Central memory CD4-positive, alpha-beta T cell (primary cell): ENCODE measurements at places on chromosomes 13 and 19.

GRCh38 chr19:3766520-3766919, 4.0 kb downstream of the MRPL54 start:
- DNase-seq, result no peak

- no peak for DNase-seq
Observed at GRCh38 chr13:22828081-22828480, 352.7 kb upstream of the SGCG start.

- DNase-seq, result no peak
Observed at GRCh38 chr13:64347664-64348063, 2882.5 kb downstream of the PCDH9 start.

DNA sequence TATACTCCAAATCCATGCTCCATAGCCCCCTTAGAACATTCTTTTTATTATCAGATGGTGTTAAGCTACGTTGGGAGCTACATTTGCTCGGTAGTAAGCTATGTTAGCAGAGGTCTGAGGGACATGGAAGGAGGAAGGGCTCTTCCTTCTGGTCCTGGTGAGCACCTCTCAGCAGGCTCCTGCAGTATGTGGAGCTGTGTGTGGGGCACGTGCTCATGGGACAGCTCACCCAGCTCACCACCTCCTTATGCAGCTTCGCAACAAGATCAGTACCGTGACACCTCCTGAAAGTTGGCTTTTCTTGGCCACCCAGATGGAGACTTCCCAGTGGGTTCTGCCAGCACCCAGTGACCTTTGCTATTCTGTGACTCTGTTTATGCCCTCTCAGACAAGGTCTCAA, 400.5 kb upstream of the SLC10A2 start:
- DNase-seq, result no peak

DNA sequence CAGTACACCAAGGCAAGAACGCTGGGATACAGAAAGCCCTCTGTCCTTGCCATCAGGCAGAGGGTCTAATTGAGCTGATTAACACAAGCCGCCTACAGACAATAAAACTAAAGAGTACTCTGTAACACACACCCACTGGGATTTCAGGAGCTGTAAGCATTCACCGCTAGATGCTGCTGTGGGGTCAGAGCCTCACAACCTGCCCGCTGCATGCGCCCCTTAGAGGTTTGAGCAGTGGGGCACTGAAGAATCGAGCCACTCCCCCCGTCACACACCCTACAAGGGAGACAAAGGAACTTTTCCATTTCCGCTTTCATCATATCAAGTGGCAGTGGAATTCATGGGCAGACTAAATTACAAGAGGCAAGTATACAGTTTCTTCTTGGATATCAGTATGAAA, 1080.6 kb downstream of the PCDH17 start:
- no peak for DNase-seq

DNA sequence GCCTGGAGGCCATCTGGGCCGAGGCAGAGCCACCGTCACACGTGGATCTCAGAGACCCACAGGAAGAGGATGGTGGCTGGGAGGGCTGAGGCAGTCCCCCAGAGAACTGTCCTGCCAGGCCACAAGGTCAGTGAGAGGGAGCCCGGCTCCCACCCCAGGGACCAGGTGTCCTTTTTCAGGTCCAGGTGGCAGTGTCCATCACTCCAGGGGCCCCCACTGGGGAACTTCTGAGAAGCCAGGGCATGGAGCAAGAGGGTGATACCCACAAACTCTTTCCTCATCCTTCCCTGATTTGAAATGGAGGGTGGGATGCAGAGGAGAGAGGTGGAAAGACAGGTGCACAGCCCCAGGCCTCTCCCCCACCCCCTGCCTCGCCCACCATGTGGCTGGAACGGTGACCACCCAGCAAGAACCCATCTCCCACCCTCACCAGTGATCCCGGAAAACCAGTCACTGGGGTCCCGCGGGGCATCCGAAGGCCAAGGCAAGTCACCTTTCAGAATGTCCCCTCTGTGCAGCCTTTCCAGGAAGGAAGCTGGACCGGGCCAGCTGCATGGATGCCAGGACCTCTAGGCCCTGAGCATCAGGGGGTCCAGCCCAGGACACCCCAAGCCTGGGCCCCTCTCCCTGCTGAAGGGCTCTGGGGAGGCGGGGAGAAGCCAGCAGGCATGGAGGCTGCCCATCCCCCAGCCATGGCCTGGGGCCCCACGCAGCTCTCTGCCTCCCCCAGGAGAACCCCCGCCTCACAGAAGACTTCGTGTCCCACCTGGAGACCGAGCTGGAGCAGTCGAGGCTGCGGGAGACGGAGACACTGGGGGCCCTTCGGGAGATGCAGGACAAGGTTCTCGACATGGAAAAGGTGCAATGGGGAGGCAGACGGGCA, 14.1 kb downstream of the PRR36 start:
- no peak for DNase-seq

- peak; percentile 15 for DNase-seq
Observed at GRCh38 chr13:40813667-40814454, 24.4 kb downstream of the SLC25A15 start.

GRCh38 chr13:112907871-112908331, 61.1 kb upstream of the MCF2L start:
- no peak for DNase-seq

DNA sequence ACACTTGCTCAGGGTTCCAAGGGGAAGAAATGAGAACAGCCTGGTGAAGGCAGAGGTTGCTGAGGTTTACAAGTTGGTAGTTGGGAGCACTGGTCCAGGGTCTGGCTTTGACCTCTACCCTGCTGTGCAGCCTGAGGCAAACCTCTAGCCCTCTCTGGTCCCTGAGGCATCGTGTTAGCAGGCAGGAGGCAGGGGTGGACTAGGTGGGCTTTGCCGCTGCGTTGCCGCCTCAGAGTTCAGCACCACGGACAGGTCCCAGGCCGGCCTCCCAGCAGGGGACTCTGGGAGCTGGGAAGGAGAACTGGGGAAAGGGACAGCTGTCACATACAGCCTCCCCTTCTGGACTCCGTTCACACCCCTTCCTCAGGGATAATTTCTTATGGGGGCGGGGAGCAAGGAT, 3.1 kb downstream of the NCAN start:
- no peak for DNase-seq

DNA sequence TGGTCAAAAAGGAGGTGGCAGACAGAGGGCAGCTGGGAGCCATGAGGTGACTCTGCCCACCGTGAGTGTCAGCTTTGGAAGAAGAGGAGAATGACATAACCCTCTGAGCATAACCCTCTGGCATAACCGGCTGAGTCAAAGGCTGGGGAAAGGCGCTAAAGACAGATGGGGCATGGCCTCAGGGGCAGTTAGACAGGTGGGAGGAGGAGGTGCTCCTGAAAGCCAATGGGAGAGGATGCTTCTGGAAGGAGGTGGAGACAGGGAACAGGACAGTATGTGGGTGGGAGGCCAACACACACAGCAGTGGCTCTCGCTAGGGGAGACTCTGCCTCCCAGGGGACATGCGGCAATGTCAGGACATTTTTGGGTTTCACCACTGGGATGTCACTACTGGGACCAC, 17.1 kb downstream of the ELAVL1 start:
- DNase-seq, result no peak

DNA sequence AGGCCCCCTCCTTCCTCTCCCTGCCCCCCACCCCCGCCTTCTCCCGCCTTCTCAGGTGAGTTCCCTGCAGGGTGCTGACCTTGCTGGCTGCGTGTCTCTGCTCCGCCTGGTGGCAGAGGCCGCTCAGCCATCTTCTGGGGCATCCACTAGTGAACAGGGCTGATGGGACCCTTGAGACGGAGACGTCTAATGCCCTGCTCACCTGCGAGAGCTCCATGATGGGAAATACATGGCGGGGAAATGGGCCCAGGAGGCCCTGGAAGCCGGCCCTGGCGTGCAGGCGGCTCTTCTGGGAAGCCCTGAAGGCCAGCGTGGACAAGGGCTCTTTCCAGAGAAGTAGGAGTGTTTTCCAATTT, 15.2 kb upstream of the F7 start:
- no peak for DNase-seq

DNA sequence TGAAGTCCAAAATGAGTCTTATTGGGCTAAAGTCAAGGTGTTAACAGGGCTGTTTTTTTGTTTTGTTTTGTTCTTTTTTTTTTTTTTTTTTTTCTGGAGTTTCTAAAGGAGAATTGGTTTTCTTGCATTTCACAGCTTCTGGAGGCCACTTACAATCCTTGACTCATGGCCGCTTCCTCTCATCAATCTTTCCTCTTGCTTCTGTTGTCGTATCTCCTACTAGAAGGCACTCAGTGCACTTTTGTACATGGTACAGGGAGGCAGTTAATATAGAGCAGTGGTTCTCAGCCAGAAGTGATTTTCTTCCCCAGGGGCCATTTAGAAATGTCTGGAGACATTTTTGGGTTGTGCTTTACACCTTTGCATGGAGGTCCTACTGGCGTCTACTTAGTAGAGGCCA, 546.6 kb downstream of the DCT start:
- DNase-seq, result no peak

DNA sequence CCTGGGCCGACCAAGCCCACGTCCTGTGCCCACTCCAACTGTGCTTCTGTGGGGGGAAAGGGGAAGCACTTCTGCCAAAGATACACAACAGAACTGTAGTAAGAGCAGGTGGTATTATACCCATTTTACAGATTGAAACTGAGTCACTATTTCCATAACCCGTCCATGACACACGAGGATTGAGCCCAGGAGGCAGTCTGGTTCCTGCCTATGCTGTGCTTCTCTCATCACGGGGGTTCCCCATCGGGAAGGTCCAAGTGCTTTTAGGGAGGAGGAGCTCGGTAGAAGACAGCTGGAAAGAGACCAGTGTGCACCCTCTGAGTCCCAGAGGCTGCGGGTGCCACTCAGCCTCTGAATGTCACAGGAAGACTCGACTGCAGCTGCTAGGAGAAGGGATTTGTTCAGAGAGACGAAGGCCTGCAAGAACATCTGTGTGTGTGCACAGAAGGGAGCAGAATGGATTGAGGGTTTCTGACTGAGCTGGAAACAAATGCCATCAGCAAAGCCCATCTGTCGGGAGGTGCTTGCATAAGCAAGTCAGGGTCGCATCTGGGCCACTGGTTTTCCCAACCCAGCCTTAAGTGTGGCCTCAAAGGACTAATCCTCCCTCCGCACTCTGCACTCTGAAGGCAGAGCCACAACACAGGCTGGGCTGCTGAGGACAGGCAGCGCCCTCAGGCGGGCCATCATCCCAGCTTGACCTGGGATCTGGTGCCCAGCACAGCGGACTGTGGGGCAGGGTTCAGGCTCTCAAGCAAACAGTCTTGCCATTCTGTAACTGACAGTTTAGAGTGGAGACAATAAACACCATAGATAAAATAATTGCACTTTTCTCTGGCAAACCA, 150.0 kb downstream of the DPF1 start:
- DNase-seq, result no peak

GRCh38 chr13:75299246-75299645, 182.7 kb downstream of the TBC1D4 start:
- DNase-seq, result no peak

- DNase-seq, result no peak
Observed at GRCh38 chr19:23286477-23286876, 36.3 kb upstream of the ZNF724 start.
